ENCODE measurements at places on chromosomes 13 and 19.

DNA sequence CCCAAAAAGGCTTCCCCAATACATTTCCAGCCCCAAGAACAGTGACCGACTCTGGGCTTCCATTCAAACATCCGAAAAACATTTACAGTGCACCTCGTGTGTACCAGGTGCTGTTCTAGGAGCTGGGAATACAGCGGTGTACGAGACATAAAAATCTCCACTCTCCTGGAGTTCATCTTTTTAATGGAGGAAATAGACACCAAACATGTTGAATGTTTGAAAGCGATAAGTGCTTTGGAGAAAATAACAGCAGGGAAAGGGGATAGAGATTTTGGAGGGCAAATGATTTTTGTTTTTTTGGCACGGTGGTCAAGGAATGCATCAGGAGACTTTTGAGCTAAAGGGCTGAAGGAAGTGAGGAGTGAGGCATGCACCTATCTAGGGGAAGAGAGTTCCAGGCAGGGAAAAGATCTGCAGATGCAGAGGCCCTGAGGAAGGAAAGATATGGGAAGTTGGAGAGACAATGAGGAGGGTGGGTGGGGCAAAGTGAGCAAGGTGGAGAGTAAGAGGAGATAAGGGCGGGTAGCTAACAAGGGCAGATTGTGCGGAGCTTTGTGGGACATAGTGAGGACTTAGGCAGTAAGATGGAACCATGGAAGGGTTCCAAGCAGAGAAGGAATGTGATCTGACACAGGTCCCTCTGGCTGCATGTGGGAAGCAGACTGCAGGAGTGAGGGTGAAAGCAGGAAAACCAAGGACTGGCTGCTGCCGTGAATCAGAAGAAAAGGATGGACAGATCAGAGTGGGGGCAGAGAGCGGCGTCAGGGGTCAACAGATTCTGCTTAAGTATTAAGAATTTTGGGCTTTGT, 703 bp upstream of the FBL start:
- no peak for DNase-seq

GRCh38 chr19:50478901-50479715, 2.5 kb upstream of the GARIN5A start:
- DNase-seq, result no peak

DNA sequence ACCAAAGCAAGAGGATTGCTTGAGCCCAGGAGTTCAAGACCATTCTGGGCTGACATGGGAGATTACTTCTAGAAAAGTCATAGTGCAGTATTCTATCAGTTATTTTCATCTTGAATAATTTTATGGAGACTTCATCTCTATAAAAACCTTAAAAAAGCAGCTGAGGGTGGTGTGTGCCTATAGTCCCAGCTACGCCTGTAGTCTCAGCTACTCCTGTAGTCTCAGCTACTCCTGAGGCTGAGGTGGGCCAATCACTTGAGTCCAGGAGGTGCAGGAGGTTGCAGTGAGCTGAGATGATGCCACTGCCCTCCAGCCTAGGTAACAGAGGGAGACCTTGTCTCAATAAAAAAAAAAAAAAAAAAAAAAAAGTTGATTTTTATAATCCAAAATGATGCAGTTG, 22.1 kb upstream of the KCTD4 start:
- no peak for DNase-seq

DNA sequence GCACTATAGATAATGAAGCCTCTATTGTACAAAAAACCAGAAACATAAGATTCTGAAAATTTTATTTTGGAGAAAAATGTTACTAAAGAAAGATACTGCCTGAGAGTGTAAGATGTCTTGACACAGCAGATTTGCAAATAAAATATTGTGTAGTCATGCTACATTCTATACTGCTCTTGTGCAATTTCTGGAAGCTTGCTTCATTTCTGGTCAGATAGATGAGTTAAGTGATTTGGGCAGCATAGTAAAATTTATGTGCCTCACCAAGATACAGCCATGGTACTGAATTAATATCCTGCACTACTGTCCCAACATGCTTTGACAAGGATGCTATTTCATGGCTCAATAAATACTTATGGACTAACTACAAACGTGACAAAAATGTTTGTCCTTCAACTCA, 55.1 kb upstream of the STARD13 start:
- DNase-seq, result no peak

GRCh38 chr19:23716792-23717191, 29.8 kb upstream of the ZNF675 start:
- no peak for DNase-seq

- DNase-seq, result no peak
Observed at GRCh38 chr13:47397739-47398138, 500.9 kb upstream of the HTR2A start.

GRCh38 chr19:50214699-50215543, 11.5 kb downstream of the MYH14 start:
- DNase-seq, result no peak

DNA sequence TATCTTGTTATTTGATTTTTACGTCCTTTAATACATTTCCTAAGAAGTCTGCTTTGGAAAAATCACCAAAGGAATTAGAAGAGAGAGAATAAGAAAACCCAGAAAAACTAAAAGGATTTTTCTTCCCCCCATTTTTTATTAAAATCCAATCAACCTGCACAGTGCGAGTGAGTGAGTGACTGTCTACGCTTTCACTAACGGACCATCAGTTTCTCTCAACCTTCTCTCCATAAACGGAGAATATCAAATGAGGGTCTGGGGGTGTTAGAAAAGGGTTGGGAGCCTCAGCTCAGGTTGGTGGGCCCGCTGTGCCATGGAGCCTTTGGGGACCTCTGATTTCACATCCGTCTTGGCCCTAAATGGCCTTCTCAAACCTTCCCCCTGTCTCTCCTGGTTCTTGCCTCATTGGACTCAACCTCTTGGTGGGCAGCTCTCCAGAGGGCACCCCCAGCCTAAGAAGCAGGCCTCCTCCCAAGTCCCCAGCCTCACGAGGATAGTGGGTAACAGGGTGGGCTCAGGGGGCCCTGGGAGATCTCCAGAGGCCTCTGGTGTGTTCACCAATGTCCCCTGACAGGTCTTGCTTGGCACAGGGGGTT, 763 bp upstream of the LRP3 start:
- no peak for DNase-seq

GRCh38 chr19:55566823-55567222, 13.8 kb downstream of the ZNF579 start:
- no peak for DNase-seq

DNA sequence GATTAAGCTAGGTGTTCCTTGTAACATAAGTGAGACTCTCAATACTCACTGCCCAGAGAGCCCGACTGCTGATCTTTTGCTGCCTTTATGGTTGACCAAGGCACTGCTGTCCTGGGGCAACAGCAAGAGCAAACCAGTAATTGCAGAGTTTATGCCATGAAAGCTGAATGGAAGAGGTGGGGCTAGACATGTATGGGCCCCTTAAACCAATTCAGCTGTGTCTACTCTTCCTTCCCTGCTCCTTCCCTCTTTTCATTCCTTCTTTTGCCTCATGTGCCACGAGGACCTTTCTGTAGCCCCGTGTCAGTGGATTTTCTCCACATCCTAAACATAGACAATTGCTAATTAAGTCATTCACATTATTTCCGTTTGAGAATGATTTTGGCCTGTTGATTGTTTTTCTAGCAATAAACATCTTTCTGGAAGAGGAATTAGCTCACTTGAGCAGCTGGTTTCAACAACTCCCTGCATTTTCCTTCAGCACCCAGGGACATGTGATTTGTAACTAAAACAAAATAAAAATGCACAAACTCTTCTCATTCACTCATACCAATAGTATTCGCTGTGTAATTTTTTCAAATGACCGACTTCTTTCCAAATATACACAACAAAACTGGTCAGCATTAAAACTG, 40.5 kb downstream of the RAP2A start:
- DNase-seq, result no peak

- peak; percentile 71 for DNase-seq
Observed at GRCh38 chr13:51912091-51912490, 50.3 kb downstream of the CCDC70 start.

GRCh38 chr13:80116107-80116506, 224.8 kb downstream of the SPRY2 start:
- DNase-seq, result no peak

DNA sequence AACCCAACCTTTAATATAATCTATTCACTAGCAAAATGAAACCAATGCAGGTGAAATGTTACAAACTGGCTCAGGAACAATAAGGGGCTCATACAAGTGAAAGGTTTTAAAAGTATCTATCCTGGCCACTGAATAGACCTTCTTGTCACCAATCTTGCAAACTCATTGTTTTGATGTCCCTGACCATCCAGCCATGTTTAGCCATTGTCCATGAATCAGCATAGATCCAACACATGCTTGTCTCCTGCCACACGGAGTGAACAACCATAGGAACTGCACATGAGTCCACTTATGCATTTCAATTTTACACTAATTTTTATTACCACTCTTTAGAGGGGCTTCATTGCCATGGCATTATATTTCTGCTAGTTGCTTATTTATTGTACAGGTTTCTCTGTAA, 331.4 kb downstream of the GPC5 start:
- no peak for DNase-seq

- no peak for DNase-seq
Observed at GRCh38 chr13:111262715-111263114, 57.7 kb upstream of the TEX29 start.

- DNase-seq, result no peak
Observed at GRCh38 chr19:47151627-47152026, 21.0 kb downstream of the SAE1 start.

DNA sequence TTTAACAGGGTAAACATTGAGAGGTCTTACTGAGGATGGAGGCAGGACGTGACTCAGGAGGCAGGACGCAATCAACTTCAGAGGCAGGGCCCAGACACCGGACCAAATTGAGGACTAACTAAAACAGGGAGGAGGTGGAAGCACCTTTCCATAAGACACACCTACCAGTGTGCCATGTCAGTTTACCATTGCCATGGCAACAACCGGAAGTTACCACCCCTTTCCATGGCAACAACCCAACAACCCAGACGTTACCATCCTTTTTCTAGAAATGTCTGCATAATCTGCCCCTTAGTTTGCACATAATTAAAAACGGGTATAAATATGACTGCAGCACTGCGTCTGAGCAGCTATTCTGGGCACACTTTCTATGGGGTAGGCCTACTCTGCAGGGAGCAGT, 53.5 kb upstream of the SOX21 start:
- DNase-seq, result no peak

DNA sequence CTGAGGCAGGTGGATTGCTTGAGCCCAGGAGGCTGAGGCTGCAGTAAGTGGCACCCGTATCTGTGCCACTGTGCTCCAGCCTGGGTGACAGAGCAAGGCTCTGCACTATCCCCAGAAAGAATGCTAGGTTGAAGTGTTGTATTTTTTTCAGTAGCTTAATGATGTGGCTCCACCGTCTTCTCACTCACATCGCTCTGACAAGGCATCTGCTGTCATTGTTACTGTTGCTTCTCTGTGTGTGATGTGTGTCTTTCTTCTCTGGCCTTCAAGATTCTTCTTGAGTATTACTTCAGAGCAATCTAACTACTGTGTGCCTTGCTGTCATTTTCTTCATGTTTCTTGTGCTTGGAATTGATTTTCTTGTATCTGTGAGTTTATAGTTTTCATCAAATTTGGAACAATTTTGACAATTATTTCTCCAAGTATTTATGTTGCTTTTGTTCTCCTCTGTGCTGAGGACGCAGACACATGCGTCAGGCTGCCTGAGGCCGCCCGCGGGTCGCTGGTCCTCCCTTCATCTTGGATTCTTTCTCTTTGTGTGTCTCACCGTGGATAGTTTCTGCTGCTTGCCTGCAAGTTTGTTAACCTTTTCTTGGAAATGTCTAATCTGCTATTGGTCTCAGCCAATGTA, 10.8 kb downstream of the ADPRHL1 start:
- no peak for DNase-seq

DNA sequence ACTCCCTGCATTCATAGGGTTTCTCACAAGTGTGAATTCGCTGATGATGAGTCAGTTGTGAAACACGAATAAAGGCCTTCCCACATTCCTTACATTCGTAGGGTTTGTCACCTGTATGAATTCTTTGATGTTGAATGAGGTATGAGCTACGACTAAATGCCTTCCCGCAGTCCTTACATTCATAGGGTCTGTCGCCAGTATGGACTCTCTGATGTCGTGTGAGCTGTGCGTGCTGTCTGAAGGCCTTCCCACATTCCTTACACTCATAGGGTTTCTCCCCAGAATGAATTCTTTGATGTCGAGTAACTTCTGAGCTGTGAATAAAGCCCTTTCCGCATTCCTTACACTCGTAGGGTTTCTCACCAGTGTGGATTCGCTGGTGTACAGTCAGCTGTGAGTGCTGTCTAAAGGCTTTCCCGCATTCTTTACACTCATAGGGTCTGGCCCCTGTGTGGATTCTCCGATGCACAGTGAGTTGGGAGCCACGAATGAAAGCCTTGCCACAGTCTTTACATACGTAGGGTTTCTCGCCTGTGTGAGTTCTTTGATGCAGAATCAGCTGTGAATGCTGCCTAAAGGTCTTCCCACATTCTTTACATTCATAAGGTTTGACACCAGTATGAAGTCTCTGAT, 30.5 kb upstream of the COX7A1 start:
- no peak for DNase-seq

- peak; percentile 93 for DNase-seq
Observed at GRCh38 chr19:51926784-51927741, at the start of gene ZNF613. ZNF613 (plus strand) TSS chr19:51927472; CDS start chr19:51936221, 8,749 bp downstream.

- DNase-seq, result peak; percentile 14
Observed at GRCh38 chr19:3073159-3073563, 10.9 kb upstream of the TLE5 start.

Measured in NCI-H1092 treated with DMSO at 0.1 percent for 48 hours (cell line).